Brain pericyte (primary cell): ENCODE measurements at places on chromosomes 3 and 15.

GRCh38 chr3:130992344-130992743 lies 34.3 kb downstream of the ASTE1 start:
- DNase-seq = no peak

DNA sequence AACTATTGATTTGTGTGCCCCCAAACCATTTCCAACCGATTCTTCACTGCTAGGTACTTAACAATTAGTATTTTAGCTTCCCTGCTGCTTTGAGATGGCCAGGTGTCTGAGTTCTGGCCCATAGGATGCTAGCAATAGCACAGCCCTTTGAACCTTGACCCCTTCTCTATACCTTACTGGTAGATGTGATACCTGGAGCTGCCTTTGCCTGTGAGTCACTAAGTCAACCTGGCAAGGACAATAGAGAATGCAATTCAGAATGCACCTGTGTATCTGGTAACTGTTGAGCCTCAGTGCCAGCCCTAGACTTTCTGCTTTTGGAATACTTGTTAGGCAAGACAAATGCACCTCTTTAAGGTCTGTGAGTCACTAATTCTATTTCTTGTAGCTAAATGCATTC lies 467.4 kb downstream of the GRM7 start:
- DNase-seq = no peak

DNA sequence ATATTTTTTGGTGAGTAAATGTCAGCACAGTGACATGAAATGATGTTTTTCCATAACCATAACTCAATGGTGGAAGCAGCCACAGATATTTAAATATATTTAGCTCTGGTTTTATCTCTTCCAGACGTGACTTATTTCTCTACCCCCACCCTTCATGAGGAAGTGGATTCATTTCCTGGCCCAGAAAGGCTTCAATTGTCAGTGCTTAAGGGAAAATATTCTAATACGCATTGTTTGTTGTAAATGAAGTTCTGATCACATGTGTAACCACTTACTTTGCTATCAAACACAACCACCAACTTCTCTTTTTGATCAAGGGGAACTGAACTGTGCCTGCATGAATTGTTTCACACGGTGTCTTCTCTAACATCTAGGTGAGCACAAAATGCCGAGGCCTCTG lies 14.0 kb downstream of the CLDN16 start:
- no peak for DNase-seq

DNA sequence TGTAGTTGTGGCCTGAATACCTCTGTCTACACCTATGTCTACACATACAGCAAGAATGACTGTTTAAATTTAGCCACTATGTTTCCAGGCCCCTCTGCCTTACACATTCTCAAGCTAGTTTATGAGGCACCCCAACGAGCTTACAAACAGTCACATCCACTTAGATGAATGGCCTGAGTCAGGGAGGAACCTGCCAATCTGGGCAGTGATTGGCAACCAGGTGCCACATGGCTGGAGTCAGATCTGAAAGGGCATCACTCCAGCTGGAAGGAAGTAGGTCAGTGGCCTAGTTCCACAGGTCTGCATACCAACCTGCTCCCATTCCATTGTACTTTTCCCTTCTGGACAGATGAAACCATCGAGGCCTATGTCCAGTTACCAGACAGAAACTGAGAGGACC lies 136.3 kb downstream of the FOXP1 start:
- no peak for DNase-seq

GRCh38 chr3:111260878-111261277 lies 189.3 kb downstream of the NECTIN3 start:
- no peak for DNase-seq
